ENCODE measurements at places on chromosomes 7 and 10. TPM values are rescaled to one million over a fixed set of nuclear protein-coding genes. Genes with fewer than 3 reads are reported as not detected.

- peaks cover 61% of the 10 kb centered on the region for H3K4me1 ChIP-seq
- no peak for DNase-seq
- no peaks in the 10 kb centered on the region for H3K27me3 ChIP-seq
- no peak overlapping the region for H3K27ac ChIP-seq
- peaks cover 11% of the 10 kb centered on the region for H3K36me3 ChIP-seq
Observed at GRCh38 chr10:61480208-61480607, 27.0 kb upstream of the TMEM26 start.

DNA sequence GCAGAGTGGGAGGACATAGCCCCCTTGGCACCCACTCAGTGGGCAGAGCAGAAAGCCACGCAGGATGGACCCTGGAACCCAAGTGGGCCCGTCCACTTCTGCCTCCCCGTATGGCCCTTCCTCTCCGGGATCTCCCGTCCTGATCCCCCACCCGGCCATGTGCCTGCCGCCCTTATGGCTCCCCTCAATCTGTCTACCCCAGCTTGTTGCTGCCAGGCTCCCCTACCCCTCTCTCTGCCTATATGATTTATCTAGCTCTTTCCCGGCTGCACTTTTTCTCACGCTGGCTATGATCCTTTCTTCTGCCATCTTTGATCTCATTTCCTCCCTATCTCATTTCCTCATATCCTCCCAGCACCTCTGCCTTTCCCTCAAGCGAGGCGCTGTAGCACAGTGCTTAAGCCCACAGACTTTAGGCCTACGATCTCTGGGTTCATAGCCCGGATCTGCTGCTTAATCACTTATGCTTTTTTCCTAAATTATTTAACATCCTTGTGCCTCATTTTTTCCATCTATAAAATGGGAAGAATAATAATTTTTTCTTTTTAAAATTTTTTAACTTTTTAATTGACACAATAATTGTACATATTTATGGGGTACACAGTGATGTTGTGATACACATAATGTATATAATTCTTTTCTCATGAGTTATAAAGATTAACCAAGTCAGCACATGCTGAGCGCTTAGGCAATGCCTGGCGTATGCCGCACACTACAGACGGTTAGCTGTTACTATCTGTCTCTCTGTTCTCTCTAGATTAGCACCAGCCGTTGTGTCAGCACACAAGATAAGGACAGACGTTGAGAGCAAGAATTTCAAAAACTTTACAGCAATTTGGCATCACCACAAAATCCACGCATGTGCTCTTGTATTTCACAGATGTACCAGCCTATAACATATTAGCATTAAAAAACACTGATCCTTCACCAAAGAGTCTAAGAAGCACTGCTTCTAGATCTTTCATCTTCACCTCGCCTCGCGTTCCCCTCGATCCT, 18.1 kb downstream of the KCNH2 start:
- no peak overlapping the region for H3K27ac ChIP-seq
- no peaks in the 10 kb centered on the region for H3K36me3 ChIP-seq
- H3K27me3 ChIP-seq: no peaks in the 10 kb centered on the region
- no peak overlapping the region for H3K4me3 ChIP-seq

DNA sequence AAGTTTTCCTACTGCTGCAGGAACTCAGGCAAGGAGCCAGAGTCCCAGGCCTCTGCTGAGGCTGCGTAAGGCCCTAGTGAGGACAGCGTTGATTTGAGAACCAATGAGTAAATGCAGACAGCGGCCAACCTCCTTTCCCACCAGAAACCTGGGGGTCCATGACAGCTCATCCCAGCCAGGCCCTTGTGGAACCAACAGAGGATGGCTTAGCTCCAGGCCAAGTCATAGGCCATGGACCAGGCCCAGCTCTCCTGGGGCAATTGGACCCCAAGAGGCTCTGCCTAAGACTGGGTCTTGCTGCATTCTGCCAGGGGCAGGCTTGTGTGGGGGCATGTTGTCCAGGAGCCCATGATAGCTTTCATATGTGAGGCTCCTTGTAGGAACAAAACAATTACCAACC, 65.4 kb upstream of the PPP1R3C start:
- H3K27me3 ChIP-seq: no peaks in the 10 kb centered on the region
- no peak overlapping the region for H3K4me3 ChIP-seq
- H3K27ac ChIP-seq: no peak overlapping the region
- no peak for DNase-seq

The MMRN2 gene
- total RNA-seq: 2.4 TPM

The DNA2 gene
- 39.3 TPM for total RNA-seq

Measured in WTC11 (cell line).